ENCODE measurements at places on chromosomes 6 and 20. TPM values are rescaled to one million over a fixed set of nuclear protein-coding genes. Genes with fewer than 3 reads are reported as not detected.

Gene TBX18
- 0.10 TPM for total RNA-seq

Gene FAM83B
- total RNA-seq, result 0.05 TPM

Gene OTOR
- not detected for total RNA-seq

- H3K36me3 ChIP-seq, result no peaks in the 10 kb centered on the region
- no peaks in the 10 kb centered on the region for H3K27me3 ChIP-seq
- no peaks in the 10 kb centered on the region for H3K4me1 ChIP-seq
- H3K27ac ChIP-seq, result no peak overlapping the region
Observed at GRCh38 chr20:3183896-3184612, 10.7 kb upstream of the LZTS3 start.

- H3K27me3 ChIP-seq, result no peaks in the 10 kb centered on the region
- DNase-seq, result no peak
- no peaks in the 10 kb centered on the region for H3K4me1 ChIP-seq
- H3K36me3 ChIP-seq, result no peaks in the 10 kb centered on the region
- no peak overlapping the region for H3K27ac ChIP-seq
- H3K4me3 ChIP-seq, result peak overlapping the region; percentile 58
Observed at GRCh38 chr20:49983123-49983847, 505 bp downstream of the SNAI1 start.

GRCh38 chr6:139378882-139379341 is 4.5 kb upstream of the CITED2 start:
- no peak overlapping the region for H3K27ac ChIP-seq
- no peak overlapping the region for H3K4me3 ChIP-seq
- H3K36me3 ChIP-seq, result no peaks in the 10 kb centered on the region
- DNase-seq, result no peak
- no peaks in the 10 kb centered on the region for H3K27me3 ChIP-seq
- H3K4me1 ChIP-seq, result no peaks in the 10 kb centered on the region

Gene KCNQ5
- total RNA-seq, result 5.0 TPM

DNA sequence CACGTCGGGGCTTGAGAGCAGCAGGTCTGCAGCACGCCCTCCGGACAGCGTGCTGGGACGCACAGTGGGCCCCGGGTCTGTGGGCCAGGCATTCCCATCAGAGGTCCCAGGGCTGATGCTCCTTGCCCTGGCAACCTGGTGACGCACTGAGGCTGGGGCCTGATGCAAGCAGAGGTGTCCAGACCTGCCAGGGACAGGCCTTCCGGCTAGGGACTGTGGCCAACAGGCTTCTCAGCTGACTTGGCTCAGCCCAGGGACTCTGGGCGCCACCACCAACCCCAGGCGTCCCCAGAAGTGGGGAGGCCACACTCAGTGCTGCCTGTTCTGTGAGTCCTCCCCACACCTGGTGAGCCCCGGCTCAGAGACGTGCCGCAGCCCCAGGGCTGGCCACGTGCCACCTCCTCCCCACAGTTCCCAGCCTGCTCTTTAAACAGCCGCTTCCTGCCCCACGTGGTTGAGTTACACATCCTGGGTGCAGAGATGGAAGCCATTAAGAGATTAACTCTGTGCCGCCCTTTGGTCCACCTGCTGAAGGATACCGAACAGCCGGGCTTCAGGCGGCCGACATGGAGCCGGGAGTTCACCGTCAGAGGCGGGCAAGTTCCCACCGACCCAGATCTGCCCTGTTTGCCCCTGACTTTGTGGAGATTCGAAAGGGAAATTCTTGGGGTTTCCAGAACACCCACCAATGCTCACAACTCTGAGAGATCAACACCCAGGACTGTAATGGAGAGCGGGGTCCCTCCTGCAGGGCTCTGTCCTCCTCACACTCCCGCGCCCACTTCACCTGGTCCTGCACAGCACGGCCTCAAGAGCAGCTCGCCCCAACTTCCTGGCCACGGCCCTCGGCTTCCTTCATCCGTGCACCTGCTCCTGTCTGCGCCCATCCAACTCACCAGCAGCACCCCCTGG is 37.6 kb upstream of the ZBP1 start:
- no peaks in the 10 kb centered on the region for H3K36me3 ChIP-seq
- DNase-seq, result no peak
- no peak overlapping the region for H3K4me3 ChIP-seq
- H3K4me1 ChIP-seq, result no peaks in the 10 kb centered on the region

- no peaks in the 10 kb centered on the region for H3K36me3 ChIP-seq
- H3K4me1 ChIP-seq, result no peaks in the 10 kb centered on the region
- H3K27ac ChIP-seq, result no peak overlapping the region
- no peak for DNase-seq
Observed at GRCh38 chr6:47710295-47710694, 11.9 kb downstream of the ADGRF4 start.

DNA sequence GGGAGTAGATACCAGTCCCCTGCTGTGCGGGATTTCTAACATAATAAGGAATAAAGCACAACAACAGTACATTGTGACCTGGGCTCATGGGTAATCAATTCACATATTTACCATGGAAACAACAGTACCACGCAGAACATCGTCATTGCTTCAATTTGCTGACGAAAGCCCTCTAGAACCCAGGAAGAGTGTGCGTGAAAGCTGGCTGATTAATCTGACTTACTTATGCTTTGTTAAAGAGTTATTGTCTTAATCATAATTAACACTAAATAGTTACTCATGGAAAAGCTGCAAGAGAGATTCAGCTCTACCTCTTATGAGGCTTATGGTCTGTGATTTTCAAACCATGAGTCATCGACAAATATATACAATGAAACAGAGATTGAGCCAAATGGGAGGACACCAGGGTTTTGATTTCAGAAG is 644.3 kb upstream of the AGPAT4 start:
- no peak for DNase-seq
- H3K27ac ChIP-seq, result no peak overlapping the region
- H3K4me1 ChIP-seq, result no peaks in the 10 kb centered on the region
- no peaks in the 10 kb centered on the region for H3K27me3 ChIP-seq
- H3K36me3 ChIP-seq, result no peaks in the 10 kb centered on the region

DNA sequence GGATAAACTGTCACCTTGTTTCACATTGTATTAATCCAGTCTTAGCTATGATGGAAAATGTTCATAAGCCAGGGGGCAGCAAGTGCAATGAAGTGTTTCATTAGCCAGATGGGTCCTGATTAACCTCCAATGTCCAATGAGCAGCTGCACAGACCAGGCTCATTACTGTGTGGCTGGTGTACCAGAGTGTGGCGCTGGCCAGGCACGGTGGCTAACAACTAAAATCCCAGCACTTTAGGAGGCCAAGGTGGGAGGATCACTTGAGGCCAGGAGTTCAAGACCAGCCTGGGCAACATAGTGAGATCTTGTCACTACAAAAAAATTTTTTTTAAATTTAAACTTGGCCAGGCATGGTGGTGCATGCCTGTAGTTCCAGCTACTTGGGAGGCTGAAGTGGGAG is 201.7 kb upstream of the FOXQ1 start:
- no peaks in the 10 kb centered on the region for H3K27me3 ChIP-seq
- no peak overlapping the region for H3K4me3 ChIP-seq
- no peaks in the 10 kb centered on the region for H3K36me3 ChIP-seq
- H3K4me1 ChIP-seq, result no peaks in the 10 kb centered on the region
- H3K27ac ChIP-seq, result no peak overlapping the region
- DNase-seq, result no peak

Gene CTCFL
- total RNA-seq, result 0.10 TPM

- no peaks in the 10 kb centered on the region for H3K36me3 ChIP-seq
- no peaks in the 10 kb centered on the region for H3K4me1 ChIP-seq
- no peak for DNase-seq
- H3K27ac ChIP-seq, result no peak overlapping the region
- no peaks in the 10 kb centered on the region for H3K27me3 ChIP-seq
Observed at GRCh38 chr20:59149678-59150504, 13.7 kb upstream of the ZNF831 start.

Gene PRSS16
- total RNA-seq, result 7.1 TPM

DNA sequence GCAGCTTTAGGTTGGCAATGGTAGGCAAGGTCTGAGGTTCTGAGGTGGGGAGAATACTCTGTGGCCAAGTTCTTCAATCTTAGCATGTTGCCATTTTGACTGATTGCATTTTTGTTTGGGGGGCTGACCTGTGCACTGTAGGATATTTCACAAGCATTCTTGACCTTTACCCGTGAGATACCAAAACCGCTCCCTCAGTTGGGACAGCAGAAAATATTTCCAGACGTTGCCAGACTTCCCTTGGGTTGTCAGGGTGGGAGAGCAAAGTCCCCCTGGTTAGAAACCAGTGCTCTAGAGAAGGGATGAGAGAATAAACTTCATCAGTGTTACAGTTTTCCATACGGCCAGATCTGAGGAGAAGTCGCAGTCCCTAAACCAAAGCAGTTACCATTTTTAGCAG is 279.6 kb downstream of the TFAP2B start:
- no peak for DNase-seq
- no peak overlapping the region for H3K27ac ChIP-seq
- no peak overlapping the region for H3K4me3 ChIP-seq
- no peaks in the 10 kb centered on the region for H3K36me3 ChIP-seq

Gene GLP1R
- 0.05 TPM for total RNA-seq

DNA sequence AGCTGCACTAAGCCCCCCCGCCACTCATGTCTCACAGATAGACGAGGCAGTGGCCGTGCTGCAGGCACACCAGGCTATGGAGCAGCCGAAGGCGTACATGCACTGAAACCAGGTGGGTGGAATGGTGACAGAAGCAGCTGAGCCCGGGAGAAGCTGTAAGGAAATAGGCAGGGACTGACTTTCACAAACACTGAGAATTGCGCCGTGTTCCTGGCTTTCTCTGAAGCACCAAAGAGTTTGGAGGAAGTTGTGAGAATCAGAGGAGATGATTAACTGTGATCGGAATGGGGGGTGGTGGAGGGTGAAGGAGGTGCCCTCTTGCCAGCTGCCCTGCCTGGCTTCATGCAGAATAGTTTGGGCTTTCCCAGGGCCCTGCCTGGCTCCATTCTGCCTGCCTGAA is 21.6 kb downstream of the TOMM34 start:
- no peaks in the 10 kb centered on the region for H3K27me3 ChIP-seq
- no peaks in the 10 kb centered on the region for H3K4me1 ChIP-seq
- H3K4me3 ChIP-seq, result no peak overlapping the region

DNA sequence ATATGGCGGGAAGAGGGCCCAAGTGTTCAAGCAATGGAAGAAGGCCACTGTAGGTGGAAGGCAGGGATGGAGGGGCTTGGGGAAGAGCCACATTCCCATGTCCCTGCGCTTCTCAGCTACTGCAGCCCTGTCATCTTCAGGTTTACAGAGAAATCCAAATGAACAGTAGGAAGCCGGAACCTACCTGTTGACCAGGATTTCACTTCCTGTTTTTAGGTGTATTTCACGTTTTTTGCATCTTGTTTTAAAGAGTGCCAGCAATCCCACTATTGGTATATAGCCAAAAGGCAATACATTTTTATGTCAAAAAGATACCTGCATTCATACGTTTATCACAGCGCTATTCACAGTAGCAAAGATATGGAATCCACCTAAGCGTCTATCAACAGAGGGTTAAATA is 159.2 kb downstream of the SLC35B3 start:
- no peaks in the 10 kb centered on the region for H3K4me1 ChIP-seq
- no peaks in the 10 kb centered on the region for H3K36me3 ChIP-seq
- H3K27me3 ChIP-seq, result no peaks in the 10 kb centered on the region
- no peak overlapping the region for H3K27ac ChIP-seq

- peaks cover 5% of the 10 kb centered on the region for H3K27me3 ChIP-seq
- no peaks in the 10 kb centered on the region for H3K36me3 ChIP-seq
- H3K4me1 ChIP-seq, result no peaks in the 10 kb centered on the region
- H3K4me3 ChIP-seq, result no peak overlapping the region
- no peak overlapping the region for H3K27ac ChIP-seq
Observed at GRCh38 chr20:17228624-17229061, 1.8 kb downstream of the PCSK2 start.

DNA sequence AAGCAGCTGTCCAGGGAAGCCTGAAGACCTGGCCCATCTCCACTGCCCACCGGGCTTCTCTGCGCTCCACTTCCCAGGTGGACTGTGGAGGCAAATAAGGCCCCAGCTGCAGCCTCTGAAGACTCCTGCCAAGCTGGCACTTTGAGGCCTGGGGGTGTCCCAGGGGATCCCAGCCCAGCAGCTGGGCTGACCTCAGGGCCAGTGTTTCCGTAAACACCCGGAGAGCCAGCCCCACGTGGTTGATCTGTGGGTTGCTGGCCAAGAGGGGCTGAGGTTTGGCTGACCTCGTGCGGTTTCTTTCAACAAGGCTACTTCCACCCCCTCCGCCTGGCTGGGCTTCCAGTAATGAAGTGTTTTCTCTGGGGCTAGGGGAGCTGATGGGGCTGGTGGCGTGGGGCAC is 12.4 kb upstream of the CCN5 start:
- no peaks in the 10 kb centered on the region for H3K27me3 ChIP-seq
- no peaks in the 10 kb centered on the region for H3K36me3 ChIP-seq
- no peak overlapping the region for H3K27ac ChIP-seq
- DNase-seq, result no peak

- no peaks in the 10 kb centered on the region for H3K27me3 ChIP-seq
- no peaks in the 10 kb centered on the region for H3K36me3 ChIP-seq
- H3K4me1 ChIP-seq, result no peaks in the 10 kb centered on the region
Observed at GRCh38 chr6:21382821-21383449, 210.6 kb upstream of the SOX4 start.

- H3K27me3 ChIP-seq, result no peaks in the 10 kb centered on the region
- H3K36me3 ChIP-seq, result peaks cover 9% of the 10 kb centered on the region
- no peak overlapping the region for H3K4me3 ChIP-seq
- no peak for DNase-seq
- H3K4me1 ChIP-seq, result peaks cover 5% of the 10 kb centered on the region
- H3K27ac ChIP-seq, result no peak overlapping the region
Observed at GRCh38 chr6:159758031-159759001, 3.5 kb upstream of the ACAT2 start.

Gene KHDC1L
- total RNA-seq, result not detected

Gene DEFB116
- total RNA-seq, result not detected

- H3K4me3 ChIP-seq, result peak overlapping the region; percentile 98
- H3K27me3 ChIP-seq, result no peaks in the 10 kb centered on the region
- DNase-seq, result no peak
Observed at GRCh38 chr20:36606158-36607066, 833 bp downstream of the RAB5IF start.

- H3K4me3 ChIP-seq, result no peak overlapping the region
- no peak overlapping the region for H3K27ac ChIP-seq
- no peaks in the 10 kb centered on the region for H3K36me3 ChIP-seq
Observed at GRCh38 chr6:124433387-124434160, 528.7 kb upstream of the RNF217 start.

- H3K4me1 ChIP-seq, result peaks cover 2% of the 10 kb centered on the region
- no peak overlapping the region for H3K27ac ChIP-seq
- no peak for DNase-seq
- peaks cover 6% of the 10 kb centered on the region for H3K36me3 ChIP-seq
- no peaks in the 10 kb centered on the region for H3K27me3 ChIP-seq
- peak overlapping the region; percentile 93 for H3K4me3 ChIP-seq
Observed at GRCh38 chr20:6007094-6007528, 46.7 kb downstream of the LRRN4 start.

DNA sequence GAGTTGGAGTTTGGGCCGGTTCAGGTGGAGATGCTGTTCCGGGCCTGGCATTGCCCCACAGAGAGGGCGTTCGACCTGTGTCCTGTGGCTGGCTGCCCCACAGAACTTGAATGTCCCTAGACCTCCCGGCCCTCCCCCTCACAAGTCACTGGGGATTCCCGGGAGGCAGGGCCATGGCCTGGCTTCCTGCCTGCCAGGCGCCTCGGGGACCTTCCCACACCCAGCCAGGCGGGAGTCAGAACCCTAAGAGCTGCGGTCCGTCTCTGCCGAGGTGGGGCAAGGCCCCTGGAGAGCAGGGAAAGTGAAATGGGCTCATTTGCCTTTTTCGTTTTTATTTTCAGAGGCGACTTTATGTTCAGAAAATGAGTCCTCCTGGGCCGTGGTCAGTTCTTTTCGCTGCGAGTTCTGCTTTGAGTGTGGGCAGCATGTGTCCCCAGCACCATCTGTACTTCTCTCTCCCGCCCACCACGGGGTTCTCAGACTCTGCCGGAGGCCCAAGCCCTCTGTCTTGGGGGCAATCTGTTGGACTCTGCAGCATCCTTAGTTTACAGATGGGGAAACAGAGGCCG is 8.5 kb downstream of the RBM38 start:
- peak overlapping the region; percentile 97 for H3K27ac ChIP-seq
- DNase-seq, result peak; percentile 71
- H3K4me3 ChIP-seq, result peak overlapping the region; percentile 72
- H3K36me3 ChIP-seq, result peaks cover 34% of the 10 kb centered on the region
- no peaks in the 10 kb centered on the region for H3K27me3 ChIP-seq

Gene TUBB2A
- total RNA-seq, result 46.6 TPM
